ENCODE measurements at places on chromosomes 1 and 21.

- DNase-seq, result no peak
These were observed 13.6 kb downstream of the WDR4 start for GRCh38 chr21:42865776-42866160.

GRCh38 chr1:157961805-157962762 lies 31.4 kb upstream of the KIRREL1 start:
- peak; percentile 3 for DNase-seq

- DNase-seq, result no peak
These were observed 28.0 kb downstream of the COL6A2 start for GRCh38 chr21:46125846-46126301.

- no peak for DNase-seq
These were observed 46.5 kb upstream of the LRRN2 start for GRCh38 chr1:204731985-204732575.

DNA sequence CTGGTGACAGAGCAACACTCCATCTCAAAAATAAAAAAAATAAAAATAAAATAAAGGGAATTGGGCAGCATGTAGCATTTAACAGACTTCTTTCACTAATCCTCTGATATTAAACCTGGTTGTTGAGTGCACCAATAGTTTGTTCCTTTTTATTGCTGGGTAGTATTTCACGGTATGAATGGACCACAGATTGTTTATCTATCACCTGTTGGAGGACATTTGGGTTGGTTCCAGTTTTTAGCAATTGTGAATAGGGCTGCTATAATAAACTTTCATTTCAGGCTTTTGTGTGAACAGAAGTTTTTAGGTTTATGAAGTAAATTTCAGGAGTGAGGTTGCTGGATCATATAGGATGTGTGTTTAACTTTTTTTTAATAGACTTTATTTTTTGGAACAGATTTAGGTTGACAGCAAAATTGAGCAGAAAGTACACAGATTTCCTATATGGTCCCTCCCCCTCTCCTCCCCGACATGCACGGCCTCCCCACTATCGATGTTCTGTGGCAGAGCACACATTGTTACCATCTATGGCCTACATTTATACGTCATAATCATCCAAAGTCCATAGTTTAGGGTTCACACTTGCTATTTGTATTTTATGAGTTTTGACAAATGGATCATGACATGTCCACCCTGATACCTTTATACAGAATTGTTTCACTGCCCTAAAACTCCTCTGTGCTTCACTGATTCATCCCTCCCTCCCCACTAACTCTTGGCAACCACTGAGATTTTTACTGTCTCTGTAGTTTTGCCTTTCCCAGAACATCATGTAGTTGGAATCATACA lies 66.1 kb upstream of the TMPRSS2 start:
- DNase-seq, result no peak

Measured in stimulated activated CD4-positive, alpha-beta T cell treated with anti-CD3 and anti-CD28 coated beads, Interleukin-2, amount 100 ng/mL, for 48 hours (primary cell).